ENCODE measurements at places on chromosomes 3 and 15.

DNA sequence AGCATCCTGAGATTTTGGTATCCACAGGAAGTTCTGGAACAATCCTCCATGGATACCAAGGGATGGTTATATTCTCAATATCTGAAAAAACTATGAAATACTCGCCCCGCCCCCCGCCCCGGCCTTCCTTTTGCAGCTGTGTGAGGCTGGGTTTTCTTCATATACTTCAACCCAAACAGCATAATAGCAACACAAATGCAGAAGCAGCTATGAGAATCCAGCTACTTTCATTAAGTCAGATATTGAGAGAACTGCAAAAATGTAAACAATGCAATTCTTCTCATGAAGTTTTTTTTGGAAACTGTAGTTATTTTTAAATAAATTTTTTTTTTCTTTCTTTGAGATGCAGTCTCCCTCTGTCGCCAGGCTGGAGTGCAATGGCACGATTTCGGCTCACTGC lies 10.9 kb upstream of the IDH2 start:
- DNase-seq = no peak

DNA sequence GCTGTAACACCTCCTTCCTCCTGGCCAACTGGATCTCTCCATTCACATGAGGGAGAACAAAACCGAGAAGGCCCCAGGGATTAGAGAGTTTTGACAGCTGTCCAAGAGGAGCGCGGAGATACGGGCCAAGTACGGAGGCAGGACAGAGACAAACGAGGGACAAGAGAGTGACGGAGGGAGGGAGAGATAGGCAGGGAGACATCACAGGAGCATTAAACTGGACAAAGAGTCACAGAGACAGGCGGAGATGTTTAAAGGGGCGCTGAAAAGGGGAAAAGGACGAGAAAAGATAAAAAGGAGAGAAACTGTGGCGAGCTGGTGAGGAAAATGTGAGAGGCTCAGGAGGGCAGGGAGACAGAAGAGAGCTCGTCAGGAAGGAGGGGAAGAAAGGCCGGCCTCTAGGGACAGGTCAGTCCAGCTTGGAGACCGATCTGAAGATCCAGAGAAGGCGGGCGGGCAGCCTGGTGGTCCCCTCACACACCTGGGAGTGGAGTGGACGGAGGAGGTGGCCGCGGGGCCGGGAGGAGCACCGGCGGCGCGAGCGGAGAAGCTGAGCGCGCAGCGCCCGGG lies 40.5 kb upstream of the ROPN1 start:
- peak; percentile 64 for DNase-seq

GRCh38 chr3:142115867-142116668 lies 33.3 kb downstream of the TFDP2 start:
- no peak for DNase-seq

DNA sequence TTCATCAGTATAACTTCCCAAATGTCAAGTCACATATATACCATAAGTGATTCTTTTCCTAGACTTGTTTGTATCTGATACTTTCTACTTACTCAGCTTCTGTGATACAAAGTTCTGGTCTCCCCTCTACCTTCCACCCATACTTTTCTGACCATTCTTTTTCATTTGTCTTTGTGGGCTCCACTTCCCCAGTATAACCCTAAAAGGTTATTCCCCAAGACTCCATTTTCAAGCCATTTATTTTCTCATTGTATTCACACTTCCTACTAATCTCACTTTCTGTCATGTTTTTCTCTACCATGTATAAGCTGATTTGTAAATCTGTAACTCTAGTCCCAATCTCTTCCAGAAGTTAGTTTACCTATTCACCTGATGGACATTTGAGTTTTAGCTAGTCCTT lies 34.0 kb downstream of the IQCB1 start:
- no peak for DNase-seq

- DNase-seq = no peak
Observed at GRCh38 chr15:78155355-78155939, 6.3 kb downstream of the IDH3A start.

DNA sequence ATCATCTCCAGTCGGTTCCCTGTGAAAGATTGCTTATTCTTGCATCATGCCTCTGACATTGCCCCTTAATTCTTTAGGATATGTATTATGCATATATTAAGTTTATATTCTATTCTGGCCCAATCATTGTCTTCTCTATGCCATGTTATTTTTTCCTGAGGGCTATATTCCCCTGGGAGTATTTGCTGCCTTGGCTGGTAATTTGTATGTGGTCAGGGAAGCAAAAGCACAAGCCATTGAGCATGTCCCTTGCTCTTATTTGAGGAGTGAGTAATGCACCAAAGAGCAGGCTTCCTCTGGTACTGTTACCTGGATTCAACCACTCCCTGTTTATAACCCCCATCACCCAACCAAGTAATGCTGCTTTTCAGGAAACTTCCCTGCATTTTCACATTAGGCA lies 36.3 kb downstream of the STAC start:
- DNase-seq = no peak

- DNase-seq = peak; percentile 64
Observed at GRCh38 chr15:91706322-91707032, 147.0 kb upstream of the SLCO3A1 start.

All from NCI-H510A treated with DMSO at 0.1 percent for 48 hours (cell line).